ENCODE measurements at places on chromosomes 12 and 14. TPM values are rescaled to one million over a fixed set of nuclear protein-coding genes. Genes with fewer than 3 reads are reported as not detected.
A peak's percentile ranks its signal among the peaks of the same experiment; 100 is the strongest.

DNA sequence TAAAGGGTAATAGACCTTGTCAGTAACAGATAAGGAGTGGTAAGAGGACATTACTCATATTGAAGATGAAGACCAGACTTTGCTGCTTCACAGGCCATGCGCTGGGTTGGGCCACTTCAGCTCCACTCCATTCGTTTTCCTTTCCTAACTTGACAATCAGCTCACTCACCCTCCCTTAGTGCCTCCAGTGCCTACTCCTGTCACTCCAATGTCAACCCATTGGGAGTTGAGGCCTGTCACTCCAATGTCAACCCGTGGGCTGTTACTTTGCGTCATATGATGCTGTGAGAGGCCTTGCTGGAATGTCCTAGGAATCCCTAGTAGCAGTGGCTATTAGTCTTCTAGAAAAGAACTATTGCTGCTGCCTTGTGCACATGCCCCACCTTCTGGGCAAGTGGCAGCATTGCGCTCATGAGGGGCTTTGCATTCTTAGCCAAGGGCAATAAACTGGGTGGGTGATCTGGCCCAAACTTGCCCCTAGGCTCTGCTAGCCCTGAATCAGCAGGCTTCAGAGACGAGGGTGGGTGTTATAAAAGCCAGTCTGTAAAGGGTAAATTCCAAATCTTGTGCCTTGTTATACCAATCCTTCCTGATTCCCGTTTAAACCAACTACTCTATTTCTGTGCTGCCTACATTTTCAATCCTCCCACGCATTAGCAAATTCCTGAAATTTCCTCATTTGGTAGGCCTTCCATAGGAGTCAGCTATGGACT, 36.1 kb downstream of the BAZ2A start:
- no peak for DNase-seq

KLRG1 gene
- 7.7 TPM for total RNA-seq

GRCh38 chr14:70317969-70318634, 41.4 kb downstream of the COX16 start:
- no peak for DNase-seq

GRCh38 chr14:65847075-65847847, 434.7 kb downstream of the FUT8 start:
- no peak for DNase-seq

- no peak for DNase-seq
These were observed 273.7 kb downstream of the SLC6A15 start for GRCh38 chr12:84638811-84639368.

DNA sequence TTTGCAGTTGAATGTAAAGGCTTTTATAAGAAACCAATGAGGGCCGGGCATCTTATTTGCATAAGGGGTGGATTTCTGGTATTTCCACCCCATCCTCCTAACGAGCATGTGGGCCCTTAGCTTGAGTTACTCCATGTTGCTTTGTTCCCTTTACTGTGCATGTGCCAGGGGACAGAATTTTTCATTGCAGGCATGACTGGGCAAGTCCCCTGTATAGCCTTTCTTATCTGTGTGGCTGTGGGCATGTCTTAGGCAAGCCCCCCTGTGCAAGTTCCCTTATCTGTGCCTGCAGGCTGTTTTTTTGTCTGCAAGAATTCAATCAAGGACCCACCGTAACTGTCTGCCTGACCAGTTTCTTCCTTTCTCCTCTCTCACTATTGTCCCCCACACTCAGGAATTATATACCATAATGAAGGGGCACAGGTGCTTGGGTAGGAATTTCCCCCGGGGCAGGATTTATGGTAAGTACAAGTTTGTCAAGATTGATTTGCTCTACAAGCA, 152.2 kb upstream of the CNOT2 start:
- no peak for DNase-seq

DNA sequence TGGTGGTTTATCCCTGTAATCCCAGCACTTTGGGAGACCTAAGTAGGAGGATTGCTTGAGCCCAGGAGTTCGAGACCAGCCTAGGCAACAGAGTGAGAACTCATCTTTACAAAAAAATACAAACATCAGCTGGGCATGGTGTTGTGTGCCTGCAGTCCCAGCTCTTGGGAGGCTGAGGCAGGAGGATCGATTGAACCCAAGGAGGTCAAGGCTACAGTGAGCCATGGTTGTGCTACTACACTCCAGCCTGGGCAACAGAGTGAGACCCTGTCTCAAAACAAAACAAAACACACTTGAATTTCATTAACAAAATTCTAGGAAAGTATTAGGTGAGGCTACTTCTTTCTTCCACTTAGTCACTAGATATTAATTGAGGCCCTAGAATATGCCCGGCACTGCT, 77.1 kb downstream of the STXBP6 start:
- DNase-seq, result no peak

DNA sequence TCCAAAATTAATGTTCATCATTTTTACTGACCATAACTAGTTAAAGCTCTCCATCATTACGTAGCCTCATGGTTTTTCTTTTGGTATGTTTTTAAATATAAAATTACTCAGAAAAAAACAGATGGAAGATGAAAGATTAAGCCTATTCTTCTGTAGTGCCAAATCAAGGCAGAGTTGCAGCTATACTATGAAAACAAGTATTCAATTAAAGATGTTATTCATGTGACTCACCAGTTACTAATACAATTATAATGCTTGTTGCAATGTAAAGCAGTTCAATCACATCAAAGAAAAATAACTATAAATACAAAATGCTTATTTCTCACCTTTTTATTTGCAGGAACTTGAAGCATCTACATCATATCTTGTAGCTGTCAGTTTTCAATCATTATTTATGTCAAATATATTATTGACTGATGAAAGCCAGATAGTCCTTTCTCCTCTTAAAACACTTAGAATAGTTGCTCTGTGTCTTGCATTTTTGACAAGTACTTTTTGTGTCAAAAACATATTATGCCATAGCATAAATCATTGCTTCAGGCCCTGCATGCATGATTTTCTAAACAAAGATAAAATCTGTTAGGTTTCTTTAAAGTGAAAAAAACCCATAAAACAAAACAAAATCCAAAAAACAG, 36.0 kb upstream of the TRHDE start:
- DNase-seq, result no peak

DNA sequence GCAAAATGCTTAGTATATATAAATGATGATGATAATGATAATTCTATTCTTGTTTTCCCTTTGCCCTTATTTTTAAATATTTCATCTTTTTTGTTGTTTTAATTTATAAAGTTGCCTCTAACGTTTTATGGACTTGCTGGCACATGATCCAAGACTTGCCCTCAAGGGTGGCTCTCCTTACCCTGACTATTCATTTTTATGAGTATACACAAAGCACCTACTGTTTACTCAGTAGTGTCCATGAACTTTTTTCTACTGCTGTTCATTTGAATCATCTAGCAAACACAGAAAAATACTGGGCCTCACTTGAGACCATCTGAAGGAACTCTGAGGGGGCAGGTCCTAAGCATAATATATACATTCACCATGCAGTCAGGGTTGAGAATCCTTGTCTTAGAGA, 276.2 kb downstream of the AACS start:
- no peak for DNase-seq

GRCh38 chr12:125129179-125129571, 63.9 kb downstream of the AACS start:
- no peak for DNase-seq

- no peak for DNase-seq
These were observed 122.5 kb upstream of the MAX start for GRCh38 chr14:65224799-65225198.

IGF1 gene
- 415 TPM for total RNA-seq

DCAF11 gene
- total RNA-seq, result 31.7 TPM

DNA sequence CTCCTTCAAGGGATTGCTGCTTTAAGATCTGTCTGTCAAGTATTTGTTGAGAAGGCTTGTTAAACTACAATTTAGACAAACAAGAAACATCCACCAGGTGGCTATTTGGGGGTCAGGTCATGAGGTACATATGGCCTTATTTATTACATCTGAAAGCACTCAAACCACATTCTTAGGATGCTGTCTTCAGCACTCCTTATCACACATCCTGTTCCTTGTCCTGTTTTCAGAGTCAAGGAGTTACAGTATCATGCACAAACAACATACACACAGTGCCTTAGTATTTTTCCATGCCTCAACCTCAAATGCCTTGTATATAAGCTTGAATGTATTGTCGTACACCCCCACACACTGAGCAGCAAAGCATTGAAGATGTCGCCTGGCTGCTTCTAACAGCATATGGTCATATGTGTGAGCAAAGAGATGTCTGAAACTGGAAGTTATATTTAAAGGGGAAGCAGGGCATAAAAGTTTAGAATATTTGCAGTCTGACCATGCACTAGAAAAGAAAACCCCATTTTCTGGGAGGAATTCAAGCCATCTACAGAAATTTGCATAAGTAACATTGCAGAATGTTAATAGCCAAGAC, 83.8 kb downstream of the KCNMB4 start:
- DNase-seq, result no peak

DNA sequence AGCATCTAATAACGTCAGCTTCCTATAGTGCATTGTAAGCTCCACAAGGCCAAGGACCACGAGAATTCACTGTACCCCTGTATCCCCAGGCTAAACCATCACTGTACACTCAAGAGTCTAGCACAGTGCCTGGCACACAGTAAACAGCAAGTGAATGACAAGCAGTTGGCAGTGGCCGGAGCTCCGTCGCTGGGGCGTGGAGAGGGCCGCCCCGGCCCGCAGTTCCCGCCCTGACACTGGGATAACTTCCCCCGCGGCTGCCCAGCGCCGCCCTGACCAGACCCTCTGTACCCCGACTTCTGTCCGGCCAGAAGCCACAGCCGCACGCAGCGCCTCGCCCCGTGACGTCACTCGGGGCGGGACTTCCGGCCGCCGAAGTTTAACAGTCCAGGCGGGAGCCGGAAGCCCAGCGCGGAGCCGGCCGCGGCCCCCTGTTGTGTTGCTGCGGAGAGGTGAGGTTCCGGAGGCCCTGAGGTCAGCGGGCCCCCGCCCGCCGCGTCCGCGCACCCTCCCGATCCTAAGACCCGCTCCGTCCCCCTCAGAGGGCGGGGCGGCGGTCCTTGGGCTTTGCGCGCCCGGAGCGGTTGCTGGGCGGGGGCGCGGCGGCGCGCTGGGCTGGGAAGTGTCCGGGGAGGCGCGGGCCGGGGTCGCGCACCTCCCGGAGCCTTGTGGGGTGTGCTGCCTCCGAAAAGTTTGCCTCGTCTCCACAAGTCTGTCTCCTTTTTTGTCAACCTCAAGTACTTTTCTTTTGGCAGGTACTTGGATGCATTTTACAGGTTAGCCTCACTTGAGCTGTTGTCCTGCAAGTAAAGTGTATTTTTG, at the start of gene NEDD1:
NEDD1 (plus strand) TSS at position 409 of the 822 bp plus-strand sequence. CDS start 2,503 bp downstream, outside the sequence.
- peak; percentile 96 for DNase-seq

RASAL1 gene
- total RNA-seq, result not detected

GRCh38 chr12:108753976-108754375, 22.7 kb upstream of the CORO1C start:
- no peak for DNase-seq

DNA sequence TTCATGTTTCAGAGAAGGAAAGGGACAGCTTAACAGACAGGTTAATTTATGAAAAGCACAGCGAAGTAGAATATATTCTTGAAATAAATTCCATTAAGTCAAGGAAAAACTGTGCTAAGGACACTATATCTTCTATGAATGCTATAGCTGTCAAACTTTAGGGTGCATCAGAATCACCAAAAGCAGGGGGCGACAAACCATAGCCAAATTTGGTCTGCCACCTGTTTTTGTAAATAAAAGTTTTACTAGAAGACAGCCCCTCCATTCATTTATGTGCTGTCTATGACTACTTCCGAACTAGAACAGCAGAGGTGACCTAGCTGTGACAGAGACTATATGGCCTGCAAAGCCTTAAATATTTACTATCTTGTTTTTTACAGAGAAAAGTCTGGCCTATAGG, 25.9 kb downstream of the PPP4R3A start:
- no peak for DNase-seq

SLC7A7 gene
- total RNA-seq, result 25.5 TPM

DNA sequence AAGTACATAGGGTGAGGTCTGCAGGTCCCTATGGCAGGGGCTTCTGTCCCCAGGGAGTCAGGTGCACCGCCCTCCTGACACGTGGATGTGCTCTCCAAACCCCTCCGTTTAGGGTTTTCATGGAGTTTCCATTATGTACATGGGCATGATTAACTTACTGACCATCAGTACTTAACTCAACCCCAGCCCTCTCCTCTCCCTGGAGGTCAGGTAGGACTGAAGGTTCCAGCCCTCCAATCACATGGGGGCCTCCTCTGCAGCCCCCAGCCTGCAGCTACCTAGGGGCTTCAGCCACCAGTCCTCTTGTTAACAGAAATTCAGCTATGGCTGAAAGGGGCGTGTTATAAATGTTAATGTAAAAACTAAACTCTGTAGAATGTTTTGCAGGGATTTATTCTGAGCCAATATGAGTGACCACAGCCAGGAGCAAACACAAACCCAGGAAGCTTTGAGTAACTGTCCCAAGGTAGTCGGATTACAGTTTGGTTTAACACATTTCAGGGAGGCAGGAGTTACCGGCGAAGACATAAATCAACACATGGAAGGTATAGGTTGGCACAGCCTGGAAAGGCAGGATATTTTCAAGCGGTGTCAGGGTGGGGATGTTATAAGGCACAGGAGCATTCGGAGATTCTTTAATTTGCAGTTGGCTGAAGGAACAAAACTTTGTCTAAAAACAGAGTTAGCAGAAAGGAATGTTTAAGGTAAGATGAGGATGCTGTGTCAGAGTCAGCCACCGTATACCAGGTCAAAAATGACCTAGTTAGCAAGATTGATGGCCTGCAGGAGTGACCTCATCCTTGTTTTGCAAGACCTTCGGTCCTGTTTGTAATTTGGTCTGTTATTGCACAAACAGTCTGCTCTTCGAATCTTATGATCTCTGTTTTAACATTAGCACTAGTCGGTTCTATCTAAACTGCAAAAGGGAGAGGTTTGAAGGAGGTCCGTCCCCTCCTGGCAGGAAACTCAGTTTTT, 75.2 kb downstream of the TNFAIP2 start:
- DNase-seq, result no peak

DNA sequence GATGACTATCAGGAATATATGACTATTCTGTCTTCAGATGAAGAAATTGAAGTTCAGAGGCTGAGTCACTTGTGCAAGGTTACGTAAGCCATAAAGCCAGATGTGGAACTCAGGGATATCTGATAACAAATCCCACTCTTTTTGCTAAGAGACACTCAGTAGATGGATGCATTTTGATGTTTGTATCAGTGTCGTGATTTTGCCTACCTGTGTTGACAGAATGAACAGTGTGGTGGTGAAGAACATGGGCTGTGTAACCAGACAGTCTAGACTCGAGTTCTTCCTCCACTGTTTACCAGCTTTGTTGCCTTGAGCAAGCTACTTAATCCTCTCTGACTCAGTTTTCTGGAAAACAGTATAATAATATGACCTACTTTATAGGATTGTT, 93.9 kb downstream of the DAAM1 start:
- DNase-seq, result no peak

- no peak for DNase-seq
These were observed 30.6 kb upstream of the TMX1 start for GRCh38 chr14:51209457-51209856.

WASHC4 gene
- 62.3 TPM for total RNA-seq

- DNase-seq, result no peak
These were observed 73.8 kb downstream of the WDR20 start for GRCh38 chr14:102213470-102213869.

SERPINA9 gene
- total RNA-seq, result not detected

TAS2R8 gene
- not detected for total RNA-seq

- DNase-seq, result no peak
These were observed 239.9 kb upstream of the MIS18BP1 start for GRCh38 chr14:45492876-45493275.

- no peak for DNase-seq
These were observed 132.8 kb downstream of the TTLL5 start for GRCh38 chr14:75793806-75794205.

TXNRD1 gene
- total RNA-seq, result 166 TPM

Measured in mesenteric fat pad (tissue), 1 donor.